ENCODE measurements at places on chromosomes 1 and 21.

DNA sequence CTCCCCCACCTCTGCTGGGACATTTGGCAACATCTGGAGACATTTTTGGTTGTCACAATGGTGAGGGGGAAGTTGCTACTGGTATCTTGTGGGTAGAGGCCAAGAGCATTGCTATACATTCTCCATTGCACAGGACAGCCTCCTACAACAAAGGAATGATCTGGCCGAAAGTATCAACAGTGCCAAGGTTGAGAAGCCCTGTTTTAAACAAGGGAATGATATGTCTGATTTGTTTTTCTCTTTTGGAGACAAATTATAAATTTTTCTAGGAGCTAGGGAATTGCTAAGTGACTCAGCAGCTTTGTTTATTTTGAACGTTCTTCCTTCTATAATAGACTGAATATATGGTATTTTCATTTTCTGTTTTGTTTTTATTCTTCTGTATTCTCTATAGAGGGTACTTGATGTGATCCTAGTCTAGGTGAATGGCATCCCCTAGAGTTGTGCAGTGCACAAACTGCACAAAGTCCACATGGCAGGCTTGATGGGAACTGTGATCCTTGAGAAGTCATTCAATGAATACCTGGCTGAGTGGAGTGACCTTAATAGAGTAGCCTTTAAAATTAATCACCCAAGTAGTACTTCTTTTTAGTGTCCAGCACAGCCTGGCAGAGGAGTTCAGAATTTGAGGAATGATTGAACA is 288.6 kb upstream of the USP24 start:
- DNase-seq = no peak

GRCh38 chr1:33167650-33168447 is 14.0 kb downstream of the TRIM62 start:
- no peak for DNase-seq

DNA sequence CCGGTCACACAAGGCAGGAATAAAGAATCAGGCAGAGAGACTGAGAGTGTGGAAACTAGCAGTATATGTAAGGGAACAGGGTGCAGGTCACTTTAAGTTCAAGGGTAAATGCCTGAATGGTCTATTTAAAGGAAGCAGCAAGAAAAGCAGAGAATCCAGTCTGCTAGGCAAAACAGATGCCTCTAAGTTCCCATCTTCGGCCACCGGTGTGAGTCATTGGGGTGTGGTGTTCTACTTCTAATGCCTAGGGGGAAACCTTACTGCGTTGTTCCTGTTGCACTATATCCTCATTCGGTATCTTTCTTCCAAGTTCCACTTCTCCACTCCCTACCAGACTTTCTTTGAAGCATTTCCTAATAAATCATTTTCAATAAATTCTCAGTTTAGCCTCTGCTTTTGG is 259.9 kb downstream of the HHIPL2 start:
- no peak for DNase-seq

DNA sequence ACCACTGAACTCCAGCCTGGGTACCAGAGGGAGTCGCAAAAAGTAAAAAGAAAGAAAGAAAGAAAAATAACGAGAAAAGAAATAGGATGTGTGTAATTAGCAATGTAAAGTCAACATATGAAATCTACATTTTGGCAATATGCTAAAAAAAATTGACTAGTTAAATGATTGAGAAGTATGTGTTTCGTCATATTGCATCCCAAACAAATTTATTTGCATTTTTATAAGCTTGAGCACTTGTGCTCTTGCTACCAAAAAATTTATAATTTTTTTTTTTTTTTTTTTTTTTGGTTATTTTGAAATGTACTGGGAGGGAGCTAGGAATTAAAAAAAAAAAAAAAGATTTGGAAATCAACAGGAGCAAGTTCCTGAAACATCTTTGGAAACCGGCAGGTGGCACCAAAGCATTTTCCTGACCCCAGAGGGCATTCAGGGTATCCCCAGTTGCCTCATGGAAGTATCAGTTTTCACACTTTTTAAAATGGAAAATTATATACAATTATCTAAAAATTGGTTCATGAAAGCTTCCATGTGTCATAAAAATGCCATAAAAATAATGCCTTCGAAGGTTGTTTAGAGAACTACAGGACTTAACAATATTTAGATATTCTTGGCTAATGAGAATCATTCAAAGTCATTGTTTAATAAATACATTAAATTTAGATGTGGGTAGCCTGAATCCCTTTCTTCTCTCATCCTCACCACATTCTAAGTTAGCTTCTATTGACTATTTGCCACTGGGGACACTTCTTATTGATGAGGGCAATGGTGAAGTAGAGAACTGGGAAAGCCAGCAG is 4.8 kb upstream of the HEATR1 start:
- peak; percentile 73 for DNase-seq

DNA sequence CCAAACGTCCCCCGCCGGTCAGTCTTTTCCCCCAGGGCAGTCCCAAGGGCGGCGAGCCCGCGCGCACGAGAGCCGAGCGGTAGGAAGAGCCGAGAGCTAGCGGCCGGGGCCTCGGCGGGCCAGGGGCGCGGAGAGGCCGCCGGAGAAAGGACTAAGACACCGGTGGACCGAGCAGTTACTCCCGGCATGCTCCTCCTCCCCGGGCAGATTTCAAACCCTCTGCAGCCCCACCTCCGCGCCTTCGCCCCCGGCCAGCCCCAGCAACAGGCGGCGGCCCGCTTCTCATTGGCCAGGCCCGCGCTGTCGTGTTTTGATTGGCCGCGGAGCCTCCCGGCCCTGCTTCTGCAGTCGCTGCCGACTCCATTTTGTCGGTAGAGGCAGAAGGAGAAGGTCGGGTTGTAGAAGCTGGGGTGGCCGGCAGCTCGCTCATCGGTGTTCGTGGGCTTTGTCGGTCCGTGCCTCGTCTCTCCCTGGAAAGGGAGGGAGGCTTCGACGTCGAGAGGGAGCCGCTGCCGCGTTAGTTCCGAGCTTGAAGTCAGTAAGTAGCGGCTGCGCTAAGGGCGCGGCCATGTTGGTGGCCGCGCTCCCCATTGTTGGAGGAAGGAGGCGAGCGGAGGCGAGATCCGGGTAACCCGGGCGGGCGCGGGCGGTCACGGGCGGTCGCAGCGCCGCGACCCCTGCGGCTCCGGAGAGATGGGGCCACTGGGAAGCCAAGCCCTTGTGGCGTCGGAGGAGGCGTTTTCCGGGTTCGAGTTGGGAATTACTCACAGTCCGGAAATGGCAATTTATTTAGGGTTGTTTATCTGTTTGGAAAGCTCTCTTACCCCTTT is at the start of gene PNRC2:
PNRC2 (plus strand) TSS at position 368 of the 830 bp plus-strand sequence. CDS start 1,630 bp downstream, outside the sequence.
- DNase-seq = peak; percentile 98

DNA sequence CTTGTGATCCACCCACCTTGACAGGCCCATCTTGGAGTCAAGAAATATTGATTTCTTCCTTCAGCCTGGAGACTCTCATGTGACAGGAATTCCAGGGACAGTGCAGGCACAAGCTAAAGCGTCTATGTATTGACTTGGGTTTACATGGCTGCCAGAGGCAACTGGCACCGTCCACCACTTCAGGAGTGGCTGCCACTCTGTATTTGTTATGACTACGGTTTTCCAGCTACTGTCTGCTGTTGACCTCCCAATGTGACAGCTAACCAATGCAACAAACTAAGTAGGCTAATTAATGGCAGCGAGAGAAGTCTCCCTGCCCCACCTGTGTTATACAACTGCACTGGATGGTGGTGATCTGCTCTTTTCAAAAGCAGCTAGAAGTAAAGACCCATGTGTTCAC is 56.9 kb downstream of the CD58 start:
- no peak for DNase-seq

- peak; percentile 29 for DNase-seq
Observed at GRCh38 chr1:206035027-206035426, 11.3 kb upstream of the CTSE start.

- DNase-seq = no peak
Observed at GRCh38 chr1:147287133-147287865, 44.8 kb downstream of the CHD1L start.

DNA sequence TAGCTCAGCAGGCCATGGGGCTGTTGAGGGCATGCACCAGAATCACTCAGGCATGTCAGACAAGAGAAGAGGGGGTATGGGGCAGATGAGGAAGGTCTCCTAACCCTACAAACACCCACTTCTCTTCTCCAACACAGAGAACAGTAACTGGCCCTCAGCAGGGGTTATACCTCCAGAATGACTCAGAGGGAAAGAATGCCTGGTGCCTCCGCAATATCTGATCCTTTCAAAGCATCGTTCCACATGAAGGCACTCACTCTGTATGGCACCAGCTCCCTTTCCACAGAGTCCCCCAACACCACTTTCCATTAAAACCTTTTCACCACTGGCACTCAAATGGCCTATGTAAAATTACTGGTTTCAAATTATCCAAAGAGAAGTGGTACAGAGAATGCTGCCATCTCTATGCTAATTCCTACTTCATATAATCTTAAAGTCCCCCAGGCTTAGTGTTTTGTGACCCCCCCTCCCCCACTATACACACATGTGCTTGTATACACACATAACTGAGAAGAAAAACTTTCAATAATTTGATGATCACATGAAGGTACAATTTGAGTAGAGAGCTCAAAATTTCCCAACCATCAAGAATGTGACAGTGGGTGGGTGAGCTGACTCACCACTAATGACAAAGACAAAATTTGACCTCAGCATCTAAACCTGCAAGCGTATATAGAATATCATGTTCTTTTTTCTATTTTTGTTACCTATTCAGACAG is 91.5 kb downstream of the SIPA1L2 start:
- DNase-seq = no peak

DNA sequence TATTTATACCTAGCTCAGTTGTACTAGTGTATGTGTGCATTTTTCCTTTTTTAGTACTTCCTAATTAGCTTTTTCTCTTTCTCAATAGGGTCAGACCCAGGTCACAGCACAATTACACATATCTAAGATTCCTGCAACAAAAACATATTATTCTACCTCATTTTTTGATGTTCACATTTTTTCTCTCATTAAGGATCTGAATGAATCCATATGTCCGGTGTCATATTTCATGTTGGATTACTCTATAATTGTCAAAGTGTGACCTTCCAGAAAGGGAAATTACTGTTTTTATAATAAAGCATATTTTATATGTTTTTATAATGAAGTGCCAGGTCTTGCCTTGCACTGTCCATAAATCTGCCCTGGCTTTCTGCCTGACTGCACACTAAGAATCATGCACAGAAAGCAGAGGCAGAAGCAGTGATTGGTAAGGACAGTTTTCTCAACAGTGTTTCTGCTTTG is 143.7 kb downstream of the KCNT2 start:
- DNase-seq = no peak

- DNase-seq = no peak
Observed at GRCh38 chr1:170674986-170675385, 11.1 kb downstream of the PRRX1 start.

DNA sequence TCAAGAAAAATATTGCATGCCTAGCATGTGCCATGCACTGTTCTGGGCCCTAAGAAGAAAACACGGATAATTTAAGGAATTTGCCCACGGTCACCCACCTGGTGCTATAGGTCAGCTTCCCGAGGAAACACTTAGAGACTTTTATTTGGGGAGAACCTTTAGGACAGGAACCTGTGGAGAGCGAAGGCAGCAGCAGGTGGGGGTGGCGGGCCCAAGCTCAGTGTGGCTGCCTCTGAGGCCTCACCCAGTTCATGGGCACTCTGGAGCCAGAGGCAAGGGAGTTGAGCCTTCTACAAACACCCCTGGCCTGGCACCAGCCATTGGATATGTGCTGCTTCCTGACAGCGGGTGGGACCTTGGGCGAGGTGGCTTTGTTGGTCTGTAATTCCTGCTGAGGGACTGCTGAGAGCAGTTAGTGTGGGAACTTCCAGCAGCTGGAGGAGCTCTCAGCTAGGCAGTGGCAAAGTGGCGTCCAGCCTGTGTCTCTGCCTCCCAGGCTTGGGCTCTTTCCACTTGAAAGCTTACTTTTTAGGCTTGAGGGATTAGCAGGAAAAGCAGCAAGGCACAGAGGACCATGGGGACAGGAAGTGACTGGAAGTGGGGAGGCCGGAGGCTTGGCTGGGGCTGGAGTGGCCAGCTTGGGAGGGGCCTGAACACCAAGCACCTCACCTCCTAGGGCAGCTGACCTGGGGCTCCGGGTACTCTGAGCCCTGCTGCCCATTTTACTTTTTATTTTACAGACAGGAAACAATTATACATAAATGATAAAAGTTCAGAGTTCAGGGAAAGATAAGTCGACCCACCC is 19.1 kb downstream of the MRPL37 start:
- DNase-seq = peak; percentile 25

DNA sequence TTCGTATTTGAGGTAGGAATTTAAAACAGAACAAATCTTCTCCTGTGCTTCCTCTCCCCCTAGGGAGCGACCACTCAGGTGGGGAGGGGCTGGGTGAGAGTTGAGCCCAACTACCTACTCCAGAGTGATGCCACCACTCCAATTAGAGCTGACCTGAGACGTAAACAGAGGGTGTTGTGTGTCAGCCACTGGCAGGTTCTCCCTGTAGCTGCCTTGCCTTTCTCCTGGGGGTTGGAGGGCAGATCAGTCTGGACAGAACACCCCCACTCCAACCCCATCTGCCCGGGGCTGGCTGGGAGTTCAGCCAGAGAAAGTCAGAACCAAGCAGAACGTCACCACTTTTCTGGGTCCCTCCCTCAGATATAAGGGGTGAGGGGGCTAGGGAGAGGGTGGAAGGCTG is 2.0 kb downstream of the HPDL start:
- DNase-seq = no peak

GRCh38 chr1:154344977-154345837 is 19.9 kb downstream of the ATP8B2 start:
- no peak for DNase-seq

DNA sequence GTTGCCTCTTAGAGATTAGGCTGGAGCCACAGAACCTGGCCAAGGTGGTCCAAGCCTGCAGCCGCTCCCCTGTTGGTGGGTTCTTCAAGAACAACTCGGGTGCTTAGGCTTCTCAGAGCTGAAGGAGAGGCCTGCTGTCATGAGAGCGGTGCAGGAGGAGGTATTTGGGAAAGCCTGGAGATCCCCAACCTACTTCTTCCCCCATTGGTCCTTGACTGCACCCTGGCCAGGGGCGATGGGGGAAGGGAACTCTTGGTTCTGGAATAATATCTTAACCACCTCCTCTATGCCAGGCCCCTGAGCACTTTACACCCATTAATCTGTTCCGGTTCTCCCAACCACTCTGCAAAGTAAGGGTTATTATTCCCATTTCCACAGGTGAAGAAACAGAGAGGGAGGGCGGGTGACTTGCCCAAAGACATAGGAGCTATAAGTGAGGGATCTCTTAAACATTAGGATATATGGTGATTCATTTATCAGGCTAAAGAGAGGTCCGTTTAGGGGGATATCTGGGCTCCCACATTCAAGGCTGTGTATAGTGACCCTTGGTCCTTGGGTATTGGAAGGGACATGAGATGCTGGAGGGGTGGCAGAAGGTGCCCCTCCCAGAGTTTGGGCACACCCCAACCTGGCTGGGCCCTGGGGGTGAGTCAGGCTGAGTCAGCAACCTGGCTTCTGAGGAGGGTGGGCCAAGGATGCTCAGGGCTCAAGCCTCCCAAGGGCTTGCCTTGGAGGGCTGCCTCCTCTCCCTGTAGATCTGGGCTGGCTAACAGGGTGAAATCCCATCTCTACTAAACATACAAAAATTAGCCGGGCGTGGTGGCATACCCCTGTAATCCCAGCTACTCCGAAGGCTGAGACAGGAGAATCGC is 5.2 kb downstream of the TRNP1 start:
- no peak for DNase-seq

Measured in NCI-H2081 (cell line).